ENCODE measurements at places on chromosomes 6 and 20. TPM values are rescaled to one million over a fixed set of nuclear protein-coding genes. Genes with fewer than 3 reads are reported as not detected.

GRCh38 chr6:163180874-163181541 lies 233.5 kb upstream of the QKI start:
- peak overlapping the region; percentile 24 for H3K4me3 ChIP-seq
- DNase-seq = peak; percentile 70
- H3K27ac ChIP-seq = peak overlapping the region; percentile 77
- H3K27me3 ChIP-seq = no peaks in the 10 kb centered on the region
- H3K4me1 ChIP-seq = peaks cover 54% of the 10 kb centered on the region

DNA sequence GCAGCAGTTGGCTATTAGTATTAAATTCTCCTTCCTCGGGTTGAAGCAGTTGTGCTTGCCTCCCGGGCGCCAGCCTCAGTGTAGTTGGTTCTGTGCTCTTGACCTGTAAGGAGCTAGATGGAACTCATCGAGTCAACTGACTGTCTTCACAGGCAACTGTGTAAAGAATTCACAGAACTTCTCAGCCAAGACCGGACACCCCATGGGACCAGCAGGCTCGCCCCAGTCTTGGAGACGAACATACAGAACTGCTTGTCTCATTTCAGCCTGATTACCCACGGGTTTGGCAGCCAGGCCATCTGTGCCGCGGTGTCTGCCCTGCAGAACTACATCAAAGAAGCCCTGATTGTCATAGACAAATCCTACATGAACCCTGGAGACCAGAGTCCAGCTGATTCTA lies 8.5 kb downstream of the TFAP2C start:
- no peak overlapping the region for H3K4me3 ChIP-seq
- H3K36me3 ChIP-seq = no peaks in the 10 kb centered on the region
- H3K4me1 ChIP-seq = peaks cover 10% of the 10 kb centered on the region
- peaks cover 55% of the 10 kb centered on the region for H3K27me3 ChIP-seq

- H3K4me3 ChIP-seq = no peak overlapping the region
- no peak for DNase-seq
- H3K4me1 ChIP-seq = no peaks in the 10 kb centered on the region
These were observed 32.0 kb upstream of the GJA10 start for GRCh38 chr6:89862273-89862672.

GRCh38 chr6:31308050-31308844 lies 36.4 kb upstream of the HLA-C start:
- peaks cover 11% of the 10 kb centered on the region for H3K4me1 ChIP-seq
- no peak overlapping the region for H3K27ac ChIP-seq
- H3K4me3 ChIP-seq = no peak overlapping the region
- DNase-seq = no peak
- peaks cover 35% of the 10 kb centered on the region for H3K27me3 ChIP-seq
- H3K36me3 ChIP-seq = no peaks in the 10 kb centered on the region

DNA sequence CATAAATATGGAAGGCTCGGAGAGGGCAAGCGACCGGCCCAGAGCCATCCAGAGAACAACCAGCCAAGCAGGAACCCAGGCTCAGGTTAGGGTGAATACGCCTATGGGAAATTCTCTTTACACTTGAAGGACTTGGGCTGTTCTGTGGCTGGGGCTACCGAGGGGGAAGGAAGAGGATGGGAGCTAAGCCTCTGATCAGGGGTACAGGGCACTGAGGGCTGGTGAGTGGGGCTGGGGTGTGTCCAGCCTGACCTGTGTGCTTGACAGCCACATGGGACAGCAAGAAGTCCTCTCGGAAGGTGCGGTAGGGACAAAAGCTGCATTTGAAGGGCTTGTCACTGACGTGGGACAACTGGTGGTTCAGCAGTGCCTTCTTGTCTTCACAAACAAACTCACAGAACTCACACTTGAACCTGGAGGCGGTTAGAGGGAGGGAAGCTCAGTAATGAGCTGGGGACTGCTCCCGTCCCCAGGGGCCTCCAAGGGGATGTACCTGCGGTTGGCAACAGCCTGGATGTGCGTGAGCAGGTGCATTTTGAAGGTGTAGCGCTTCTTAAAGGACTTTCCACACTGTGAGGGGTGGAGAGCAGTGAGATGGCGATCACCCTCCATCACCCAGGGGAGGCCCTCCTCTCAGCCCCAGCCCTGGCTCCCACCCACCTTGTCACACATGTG lies 11.9 kb downstream of the ZNF335 start:
- H3K4me1 ChIP-seq = no peaks in the 10 kb centered on the region
- H3K36me3 ChIP-seq = peaks cover 87% of the 10 kb centered on the region
- no peak for DNase-seq
- no peak overlapping the region for H3K4me3 ChIP-seq
- H3K27me3 ChIP-seq = no peaks in the 10 kb centered on the region
- H3K27ac ChIP-seq = no peak overlapping the region

Gene FAM184A
- 44.2 TPM for polyA plus RNA-seq

Gene DOK5
- polyA plus RNA-seq = 45.7 TPM
